Bronchial epithelial cell (primary cell): ENCODE measurements at places on chromosomes 4 and X.

DNA sequence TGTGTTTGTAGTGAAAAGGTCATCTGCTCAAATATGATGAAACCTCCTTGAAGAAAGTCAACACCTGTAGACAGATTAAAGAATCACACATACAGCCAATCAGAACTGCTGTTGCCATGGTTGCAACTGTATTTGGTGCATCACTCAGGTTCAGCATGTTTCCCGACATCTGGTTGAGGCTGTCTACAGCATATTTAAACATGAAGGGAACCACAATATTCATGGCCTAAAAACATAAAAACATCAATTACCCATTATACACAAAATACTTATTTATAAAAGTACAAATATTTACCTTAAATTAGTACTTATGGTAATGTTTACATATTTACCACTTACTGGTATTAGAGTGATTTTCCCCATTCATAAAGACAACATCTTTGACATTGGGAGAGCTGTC is 79.7 kb downstream of the ABCB7 start:
- no peak for DNase-seq

- DNase-seq = no peak
Observed at GRCh38 chrX:68432648-68433047, 647 bp downstream of the OPHN1 start.

DNA sequence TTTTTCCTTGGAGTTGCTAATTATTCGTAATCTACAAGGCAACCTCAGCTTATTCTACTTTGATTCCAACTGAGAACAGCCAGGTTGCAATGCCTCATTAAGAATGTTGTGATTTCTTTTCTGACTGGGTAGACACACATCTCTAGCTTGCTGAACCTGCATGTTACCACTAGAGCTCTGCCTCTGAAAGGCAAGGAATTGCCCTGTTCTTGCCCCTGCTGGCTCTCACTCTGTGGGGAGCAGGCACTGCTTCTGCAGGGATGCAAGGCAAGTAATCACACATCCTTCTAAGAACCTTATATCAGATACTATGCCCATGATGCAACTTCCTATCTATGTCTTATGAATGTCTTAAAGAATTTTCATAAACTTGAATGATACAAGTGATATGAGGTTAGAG is 503.2 kb downstream of the PACRGL start:
- DNase-seq = no peak

DNA sequence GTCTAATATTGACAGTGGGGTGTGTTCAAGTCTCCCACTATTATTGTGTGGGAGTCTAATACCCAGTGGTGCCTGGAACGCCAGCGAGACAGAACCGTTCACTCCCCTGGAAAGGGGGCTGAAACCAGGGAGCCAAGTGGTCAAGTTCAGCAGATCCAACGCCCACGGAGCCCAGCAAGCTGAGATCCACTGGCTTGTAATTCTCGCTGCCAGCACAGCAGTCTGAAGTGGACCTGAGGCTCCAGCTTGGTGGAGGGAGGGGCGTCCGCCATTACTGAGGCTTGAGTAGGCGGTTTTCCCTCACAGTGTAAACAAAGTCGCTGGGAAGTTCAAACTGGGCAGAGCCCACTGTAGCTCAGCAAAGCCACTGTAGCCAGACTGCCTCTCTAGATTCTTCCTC is 407.3 kb downstream of the DMD start:
- DNase-seq = no peak
